Activated naive CD8-positive, alpha-beta T cell treated with anti-CD3 and anti-CD28 coated beads, Interleukin-2, amount 10 ng/mL, durations not matched to agents 7 days and 5 days (primary cell): ENCODE measurements at places on chromosomes 1 and 21.

GRCh38 chr1:246162560-246162959 lies 344.5 kb downstream of the SMYD3 start:
- no peak for DNase-seq

DNA sequence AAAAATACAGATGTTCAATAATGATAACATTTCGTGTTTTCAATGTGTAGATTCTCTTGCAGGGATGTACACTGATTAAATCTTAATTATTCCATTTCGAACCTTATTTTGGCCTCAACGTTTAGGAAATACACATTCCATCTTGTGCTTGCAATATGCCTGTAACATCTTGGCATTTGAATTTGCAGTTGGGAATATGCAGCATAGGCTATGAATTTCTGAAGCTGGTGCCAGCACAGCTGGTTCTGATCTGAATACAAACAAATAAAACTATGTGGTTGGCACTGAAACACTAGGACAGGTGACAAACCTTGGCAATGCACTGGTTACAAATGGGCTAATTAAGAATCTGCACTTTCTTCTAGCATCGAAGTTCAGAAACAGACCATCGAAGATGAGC lies 108.4 kb downstream of the ERG start:
- DNase-seq: no peak

DNA sequence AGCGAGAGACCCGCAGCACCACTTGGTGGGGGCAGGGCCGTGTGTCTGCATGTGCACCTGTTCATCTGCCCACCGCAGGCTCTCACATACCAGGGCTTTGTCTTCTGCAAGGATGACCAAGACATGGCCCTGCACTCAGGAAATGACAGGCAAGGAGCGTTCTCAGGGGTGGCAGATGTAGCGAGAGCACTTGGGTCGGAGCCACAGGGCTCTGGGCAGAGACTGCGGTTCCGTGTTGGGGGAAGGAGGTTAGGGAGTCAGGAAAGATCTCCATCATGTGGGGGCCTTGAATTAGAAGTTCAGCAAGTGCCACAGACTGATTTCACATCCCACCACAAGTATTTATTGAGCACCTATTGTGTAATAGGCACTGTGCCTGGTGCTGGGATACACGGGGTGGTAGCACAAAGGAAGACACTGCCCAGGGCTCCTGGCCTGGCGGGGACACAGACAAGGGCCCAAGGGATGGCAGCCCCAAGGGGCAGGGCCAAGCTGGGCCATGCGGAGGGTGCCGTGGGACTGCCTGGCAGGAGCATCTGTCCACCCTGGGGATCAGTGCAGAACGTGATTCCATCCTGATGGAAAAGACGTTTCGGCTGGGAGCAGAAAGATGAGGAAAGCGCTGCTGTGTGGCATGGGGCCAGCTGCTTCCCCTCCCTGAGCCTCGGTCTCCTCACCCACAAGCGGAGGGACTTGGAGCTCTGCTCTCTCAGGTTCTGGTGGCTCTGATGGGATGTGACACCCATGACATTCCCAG lies 11.4 kb upstream of the SPSB1 start:
- no peak for DNase-seq

GRCh38 chr1:23037081-23037740 lies 17.9 kb downstream of the KDM1A start:
- no peak for DNase-seq

GRCh38 chr1:62494137-62494536 lies 57.3 kb downstream of the USP1 start:
- DNase-seq: no peak

- no peak for DNase-seq
These were observed 45.2 kb upstream of the DPT start for GRCh38 chr1:168774241-168774640.

- peak; percentile 28 for DNase-seq
These were observed 58.5 kb downstream of the WNT9A start for GRCh38 chr1:227889047-227889862.

DNA sequence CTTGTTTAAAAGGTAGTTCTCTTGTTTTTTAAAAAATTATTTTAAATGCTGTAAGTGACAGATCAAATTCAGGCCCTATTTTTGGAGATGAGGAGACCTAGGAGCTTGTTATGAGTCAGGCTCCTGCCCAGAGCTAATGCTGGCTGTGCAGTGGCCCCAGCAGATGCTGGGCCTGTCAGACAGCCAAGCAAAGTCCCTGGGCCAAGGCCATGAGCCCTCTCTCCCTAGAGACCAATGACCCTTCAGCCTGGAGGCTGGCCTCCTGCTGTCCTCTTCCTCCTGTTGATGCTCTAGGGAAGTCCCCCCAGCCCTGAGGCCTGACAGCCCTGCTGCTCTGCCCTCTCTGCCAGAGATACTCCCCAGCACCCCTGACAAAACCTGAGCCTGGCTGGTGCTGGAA lies 128.1 kb upstream of the CTTNBP2NL start:
- DNase-seq: no peak

DNA sequence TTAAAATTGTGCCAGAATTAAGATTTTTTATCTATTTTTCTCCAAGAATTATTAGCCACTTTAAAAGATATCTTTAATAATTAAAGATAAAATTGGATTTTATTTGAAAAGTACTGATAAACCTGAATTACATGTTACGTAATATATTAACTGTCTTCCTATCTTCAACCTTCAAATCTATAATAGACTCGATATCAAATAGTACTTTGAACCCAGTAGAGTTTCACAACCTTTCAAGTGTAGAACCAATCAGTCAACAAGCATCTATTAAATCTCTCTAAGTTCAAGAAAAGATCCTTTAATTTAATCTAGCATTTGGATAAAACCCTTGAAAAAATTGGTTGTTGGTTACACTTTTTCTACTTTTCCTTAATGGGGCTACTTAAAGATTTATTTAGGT lies 271.4 kb downstream of the GPR52 start:
- no peak for DNase-seq

- DNase-seq: no peak
These were observed 311.9 kb downstream of the COL11A1 start for GRCh38 chr1:102796429-102796828.

DNA sequence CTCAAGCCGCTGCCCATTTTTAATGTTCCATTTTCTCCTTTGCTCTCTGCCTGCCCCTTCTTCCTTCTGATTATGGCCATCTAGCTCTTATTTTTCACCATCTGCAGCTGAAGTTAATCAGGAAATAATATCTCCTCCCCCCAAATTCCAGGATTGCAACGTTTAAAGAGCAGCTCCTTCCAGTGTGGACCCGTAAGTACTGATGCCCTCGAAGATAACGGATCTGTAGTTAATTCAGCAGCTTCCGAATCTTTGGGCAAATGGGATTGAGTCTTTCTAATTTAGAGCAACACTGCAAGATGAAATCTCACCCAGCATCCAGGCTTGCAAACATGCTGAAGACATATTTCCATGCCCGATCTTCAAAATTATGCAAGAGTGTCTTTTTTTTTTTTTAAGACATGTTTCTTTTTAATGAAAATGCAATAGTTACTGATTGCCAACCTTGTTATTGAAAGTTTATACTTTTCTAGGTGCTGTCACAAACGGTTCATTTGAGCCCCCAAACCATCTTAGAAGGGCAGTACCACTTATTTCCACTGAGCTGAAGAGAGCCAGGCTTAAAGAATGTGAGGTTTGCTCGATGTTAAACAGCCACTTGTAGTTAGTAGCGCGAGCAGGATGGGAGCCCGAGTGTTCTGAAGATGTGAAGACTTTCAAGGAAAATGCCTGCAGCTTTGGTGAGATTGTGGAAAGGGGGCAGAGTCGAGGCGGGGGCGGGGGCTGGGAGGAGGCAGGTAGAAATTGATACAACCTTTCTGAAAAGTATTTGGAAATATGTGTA lies 10.9 kb upstream of the RCAN3 start:
- no peak for DNase-seq

- DNase-seq: no peak
These were observed 18.6 kb downstream of the NTPCR start for GRCh38 chr1:232968965-232969364.

DNA sequence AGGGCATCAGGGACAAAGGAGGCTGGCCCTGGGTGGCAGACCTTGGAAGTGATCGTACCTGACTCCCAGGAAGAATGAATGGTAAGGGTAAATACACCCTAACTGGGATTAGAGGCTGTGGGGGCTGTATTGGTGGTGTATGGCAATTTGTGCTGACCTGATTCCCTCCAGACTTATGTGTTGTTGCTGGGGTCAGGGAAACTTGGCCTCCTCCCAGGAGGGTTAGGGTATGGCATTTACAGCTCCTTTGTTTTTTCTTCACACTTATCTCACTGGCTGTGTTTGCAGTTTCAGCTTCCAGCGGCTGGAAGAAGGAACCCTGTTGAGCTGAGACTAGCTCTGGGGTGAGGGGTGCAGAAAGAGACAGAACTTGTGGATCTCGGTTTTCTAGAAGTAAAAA lies 8.2 kb downstream of the VANGL1 start:
- DNase-seq: no peak

DNA sequence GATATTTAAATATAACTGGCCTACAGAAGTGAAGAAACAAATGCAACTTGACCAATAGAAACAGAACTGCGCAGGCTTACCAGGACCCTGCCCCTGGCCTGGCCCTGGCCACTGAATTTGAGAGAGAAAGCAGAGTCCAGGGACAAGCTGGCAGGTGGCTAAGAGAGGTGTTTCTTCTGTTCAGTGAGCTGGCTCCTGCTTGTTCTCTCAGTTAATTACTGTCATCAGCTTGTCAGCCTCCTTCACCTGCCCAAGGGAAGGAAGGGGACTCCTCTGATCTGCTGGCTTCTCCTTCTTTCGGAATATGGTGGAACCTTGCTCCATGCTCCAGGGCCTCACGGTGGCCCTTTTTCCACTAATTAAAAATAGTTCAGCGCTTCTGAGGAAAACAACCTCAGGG lies 388.4 kb downstream of the DISC1 start:
- DNase-seq: no peak

DNA sequence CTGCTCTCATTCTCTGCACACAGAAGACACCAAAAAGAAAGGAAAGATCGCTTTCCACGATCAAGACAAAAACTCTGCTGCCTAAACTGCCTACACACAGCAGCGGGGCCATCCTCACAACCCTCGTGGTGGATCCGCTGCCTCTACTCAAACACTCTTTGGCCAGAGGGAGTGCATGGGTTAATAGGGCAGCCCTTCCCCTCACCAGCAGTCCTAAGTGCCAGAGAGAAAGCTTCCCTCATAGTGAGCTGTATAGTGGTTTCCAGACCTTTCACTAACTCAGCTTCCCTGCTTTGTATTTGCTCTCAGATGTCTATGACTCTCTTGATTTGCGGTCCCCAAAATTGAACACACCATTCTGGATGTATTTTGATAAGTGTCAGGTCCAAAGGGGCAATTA lies 30.9 kb downstream of the GPR161 start:
- no peak for DNase-seq

DNA sequence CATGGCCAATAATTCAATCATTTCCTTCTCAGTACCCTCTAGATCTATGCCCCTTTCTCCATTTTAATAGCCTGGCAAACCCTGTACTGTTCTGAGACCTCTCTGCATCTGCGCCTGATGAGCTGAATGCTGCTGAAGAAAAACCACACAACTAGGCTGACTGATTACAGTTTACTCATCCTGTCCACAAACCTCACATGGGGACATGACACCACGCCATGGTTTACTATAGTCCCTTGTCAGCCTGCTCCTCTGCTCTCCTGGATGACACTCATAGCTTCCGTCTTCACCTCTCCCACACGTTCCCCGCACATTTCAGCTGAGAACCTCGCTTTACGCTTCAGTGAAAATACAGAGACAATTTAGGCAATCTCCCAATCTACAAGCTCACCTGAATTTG lies 59.7 kb downstream of the DESI2 start:
- no peak for DNase-seq

DNA sequence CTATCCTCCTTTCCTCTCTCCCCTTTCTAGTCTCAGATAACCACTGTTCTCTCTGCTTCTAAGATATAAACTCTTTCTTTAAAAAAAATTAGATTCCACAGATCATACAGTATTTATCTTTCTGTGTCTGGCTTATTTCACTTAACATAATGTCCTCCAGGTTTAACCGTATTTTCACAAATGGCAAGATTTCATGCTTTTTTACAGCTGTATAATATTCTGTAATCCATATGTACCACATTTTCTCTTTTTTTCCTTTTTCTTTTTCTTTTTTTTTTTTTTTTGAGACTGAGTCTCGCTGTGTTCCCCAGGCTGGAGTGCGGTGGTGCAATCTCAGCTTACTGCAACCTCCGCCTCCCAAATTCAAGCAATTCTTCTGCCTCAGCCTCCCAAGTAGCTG lies 5.1 kb upstream of the SLC16A1 start:
- no peak for DNase-seq

DNA sequence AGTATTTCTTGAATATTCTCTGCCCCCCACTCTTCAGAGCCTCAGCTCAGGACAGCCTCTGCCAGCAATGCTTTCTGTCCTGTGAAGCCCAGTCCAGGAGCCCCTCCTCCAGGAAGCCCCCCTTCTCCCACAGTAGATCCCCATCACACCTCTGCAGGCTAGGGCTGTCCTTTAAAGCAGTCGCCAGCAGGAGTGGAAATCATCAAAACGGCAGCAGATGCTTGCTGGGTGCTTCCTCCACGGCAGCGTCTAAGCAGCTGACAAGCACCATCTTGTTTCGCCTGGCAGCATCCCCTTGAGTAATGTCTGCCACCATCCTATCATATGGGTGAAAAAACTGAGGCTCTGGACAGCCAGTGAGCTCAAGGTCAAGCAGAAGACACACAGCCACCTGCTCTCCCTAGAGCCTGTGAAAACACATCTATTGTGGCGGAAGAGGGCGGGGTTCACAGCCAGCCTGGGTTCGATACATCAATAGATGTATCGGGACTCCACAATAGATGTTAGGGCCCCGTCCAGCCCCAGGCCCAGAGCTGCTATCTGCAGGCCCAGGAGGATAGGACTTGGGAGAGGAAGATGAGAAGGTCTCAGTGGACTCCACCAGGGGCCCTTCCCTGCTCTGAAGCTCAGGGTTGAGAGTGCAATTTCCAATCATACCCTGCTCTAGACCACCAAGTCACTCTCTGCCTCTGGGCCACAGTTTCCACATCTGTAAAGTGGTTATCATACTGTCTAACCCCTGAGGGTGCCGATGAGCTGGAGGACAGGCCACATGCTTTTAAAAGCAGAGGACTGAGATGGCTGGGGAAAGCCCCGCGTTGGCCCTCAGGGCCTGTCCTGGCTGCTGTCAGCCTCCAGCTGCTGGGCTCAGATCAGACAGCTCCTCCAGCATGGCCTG lies 17.5 kb downstream of the RUNX3 start:
- peak; percentile 43 for DNase-seq

DNA sequence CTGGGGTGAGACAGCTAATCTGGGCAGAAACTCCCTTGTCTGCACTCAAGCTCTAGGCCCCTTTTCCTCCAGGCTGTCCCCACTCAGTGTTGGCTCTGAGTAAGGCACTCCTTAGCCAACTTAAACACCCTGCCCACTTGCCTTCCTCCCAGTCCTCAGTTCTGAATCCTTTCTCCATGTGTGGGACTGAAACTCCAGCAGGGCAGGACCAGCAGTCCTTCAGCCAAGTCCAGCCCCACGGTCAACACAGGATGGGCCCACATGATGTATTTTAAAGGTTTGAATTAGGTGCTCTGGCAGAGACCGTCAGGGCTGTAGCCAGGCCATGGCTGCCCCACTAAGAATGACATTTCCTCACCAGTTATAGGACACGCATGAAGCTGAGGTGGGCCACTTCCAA lies 107.8 kb downstream of the EDEM3 start:
- no peak for DNase-seq
